ENCODE measurements at places on chromosomes 3 and 15.

DNA sequence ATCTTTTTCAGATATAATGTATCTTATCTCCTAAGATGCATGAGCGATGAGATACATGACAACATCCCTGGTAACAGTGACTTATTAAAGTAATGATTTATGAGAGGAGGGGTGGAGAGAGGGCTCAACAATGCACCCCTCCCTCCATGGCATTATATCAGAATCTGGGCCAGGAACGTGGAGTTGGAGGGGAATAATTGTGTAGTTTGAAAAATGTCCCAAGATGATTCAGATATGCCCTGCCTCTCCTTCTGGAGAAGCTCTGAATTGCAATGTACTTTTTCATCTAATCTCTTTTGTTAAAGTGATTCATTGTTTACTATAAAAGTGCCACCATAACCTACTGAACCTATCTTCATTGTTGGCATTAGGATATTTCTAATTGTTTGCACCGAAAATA, 86.5 kb downstream of the FRMD4B start:
- no peak for DNase-seq

- peak; percentile 34 for DNase-seq
These were observed 843.2 kb downstream of the CADM2 start for GRCh38 chr3:85801955-85802354.

DNA sequence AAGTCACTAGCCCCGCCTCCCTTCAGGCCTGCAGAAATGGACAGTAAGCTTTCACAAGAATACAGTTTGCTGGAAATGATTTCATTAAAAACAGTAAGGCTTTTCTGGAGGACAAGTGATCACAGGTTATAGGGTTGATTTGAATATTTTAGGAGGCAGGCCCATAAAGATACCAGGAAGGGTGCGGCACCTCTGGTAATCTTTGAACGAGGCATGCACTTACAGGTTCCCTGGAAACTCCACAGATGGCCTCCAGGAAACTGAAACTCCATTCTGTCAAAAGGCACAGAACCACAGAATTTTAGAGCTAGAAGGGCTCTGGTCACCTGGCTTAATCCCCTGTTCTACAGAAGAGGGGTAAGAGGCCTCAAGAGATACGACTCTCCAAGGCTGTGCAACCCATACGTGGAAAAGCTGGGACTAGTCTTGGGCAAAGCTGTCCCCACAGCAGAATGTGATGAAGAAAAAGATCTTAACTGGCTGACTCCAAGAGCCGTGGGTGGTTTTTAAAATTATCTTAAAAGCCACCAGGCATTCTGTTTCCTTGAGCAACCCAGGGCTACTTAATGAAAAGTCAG, 1.2 kb downstream of the STARD5 start:
- no peak for DNase-seq

- DNase-seq, result no peak
These were observed at the start of gene GPR171 for GRCh38 chr3:151203051-151203420. GPR171 (minus strand) TSS chr3:151203216; CDS start chr3:151199386, 3,830 bp downstream.

DNA sequence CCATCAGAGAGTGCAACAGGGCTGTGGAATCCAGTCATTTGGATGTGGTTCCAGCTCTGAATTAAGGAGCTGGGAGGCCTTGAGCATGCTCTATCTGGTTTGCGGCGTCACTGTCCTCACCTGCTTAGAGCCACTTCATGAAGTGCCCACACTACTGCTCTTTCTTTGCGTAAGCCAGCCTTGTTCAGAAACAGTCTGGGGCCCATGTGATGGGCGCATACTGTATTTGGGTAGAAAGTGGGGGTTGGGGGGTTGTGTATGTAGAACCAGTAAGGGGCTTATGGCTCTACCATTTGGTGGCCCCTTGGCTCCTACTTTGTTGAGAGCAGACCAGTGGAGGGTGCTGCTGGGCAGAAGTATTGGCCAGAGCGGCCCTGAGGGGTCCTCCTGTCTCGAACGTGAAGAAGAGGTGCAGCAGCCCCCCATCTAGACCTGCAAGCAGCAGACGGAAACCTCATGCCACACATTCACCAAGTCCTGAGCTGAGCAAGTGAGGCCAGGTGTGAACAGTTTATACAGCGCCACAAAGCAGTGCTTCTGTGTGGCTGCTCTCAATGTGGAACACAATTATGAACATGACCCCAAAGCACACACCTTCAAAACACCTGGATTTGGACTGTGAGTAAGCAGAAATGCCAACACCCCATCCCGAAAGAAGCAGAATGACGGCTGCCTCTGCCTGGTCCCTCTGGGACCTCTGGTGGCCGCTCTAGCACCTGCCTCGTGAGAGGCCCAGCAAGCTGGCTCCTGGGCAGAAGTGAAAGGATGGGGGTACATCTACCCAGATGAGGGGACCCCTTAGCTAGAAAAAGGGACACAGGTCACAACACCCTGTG, 26.6 kb downstream of the SRPRB start:
- no peak for DNase-seq

GRCh38 chr3:7503431-7503830, 642.5 kb downstream of the GRM7 start:
- DNase-seq, result no peak

- DNase-seq, result peak; percentile 70
These were observed 1.3 kb upstream of the CPEB1 start for GRCh38 chr15:82648257-82649103.

DNA sequence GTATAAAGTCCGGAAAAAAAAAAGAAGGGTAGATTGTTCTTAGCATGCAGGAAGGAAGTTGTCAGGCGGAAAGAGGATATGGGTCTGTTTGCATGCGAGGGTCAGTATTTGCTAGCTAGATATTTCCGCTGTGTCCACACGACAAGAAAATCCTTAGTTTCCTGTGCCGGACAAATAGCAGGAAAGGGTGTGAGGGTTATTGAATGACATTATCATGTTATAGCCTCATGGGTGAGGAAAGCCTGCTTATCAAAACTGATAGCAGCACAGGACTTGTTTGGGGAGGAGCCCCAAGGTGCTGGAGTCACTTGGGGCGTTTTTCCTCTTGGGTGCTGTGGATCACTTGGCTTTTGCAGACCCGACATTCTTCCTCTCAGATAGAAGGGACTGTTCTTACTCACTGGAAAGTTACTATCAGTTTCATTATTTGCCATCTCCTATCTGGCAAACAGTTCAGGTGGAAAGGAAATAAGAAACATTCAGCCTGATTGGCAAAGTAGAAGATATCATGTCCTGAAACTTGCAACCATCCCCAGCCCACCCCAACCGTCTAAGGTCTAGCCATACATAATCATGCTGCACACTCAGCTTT, 127.2 kb upstream of the DPH6 start:
- DNase-seq, result no peak

Measured in H9 (cell line).